EL (cell line): ENCODE measurements at places on chromosomes 5 and 9.

DNA sequence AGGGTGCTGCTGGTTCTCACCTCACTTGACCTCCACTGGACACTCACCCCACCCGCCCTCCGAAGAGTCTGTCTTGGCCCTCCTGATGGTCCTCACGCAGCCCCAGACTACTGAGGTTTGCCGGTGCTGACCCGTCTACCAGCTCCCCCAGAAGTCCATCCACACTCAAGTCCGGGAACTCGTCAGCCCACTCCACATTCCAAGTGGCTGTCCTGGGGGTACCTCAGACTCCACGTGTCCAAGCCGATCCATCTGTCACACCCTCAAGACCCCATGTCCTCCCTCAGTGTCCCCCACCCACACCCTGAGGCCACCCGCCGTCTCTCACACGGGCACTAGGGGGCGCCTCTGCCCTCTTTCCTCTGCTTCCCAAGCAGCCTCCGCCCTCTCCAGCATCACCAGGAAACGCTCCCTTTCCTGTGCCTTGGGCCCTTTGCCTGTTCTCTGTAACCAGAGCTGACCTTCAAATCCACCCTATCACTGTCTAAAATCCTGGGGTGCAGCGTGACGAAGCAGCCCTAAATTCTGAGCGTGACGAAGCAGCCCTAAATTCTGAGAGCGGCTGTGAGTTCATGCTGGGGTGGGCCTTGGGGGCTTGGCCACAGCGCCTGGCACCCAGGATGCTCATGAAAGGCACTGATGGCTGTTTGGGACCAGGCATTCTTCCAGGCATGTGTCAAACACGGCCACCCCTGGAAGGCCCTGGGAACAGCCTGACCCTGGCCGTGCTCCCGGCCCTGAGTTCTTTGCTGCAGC is 95.7 kb downstream of the KCNT1 start:
- DNase-seq: peak; percentile 51

- no peak for DNase-seq
These were observed 90.6 kb downstream of the VCAN start for GRCh38 chr5:83562071-83562606.

GRCh38 chr9:82116556-82116955 is 128.0 kb downstream of the SPATA31D1 start:
- DNase-seq: no peak

DNA sequence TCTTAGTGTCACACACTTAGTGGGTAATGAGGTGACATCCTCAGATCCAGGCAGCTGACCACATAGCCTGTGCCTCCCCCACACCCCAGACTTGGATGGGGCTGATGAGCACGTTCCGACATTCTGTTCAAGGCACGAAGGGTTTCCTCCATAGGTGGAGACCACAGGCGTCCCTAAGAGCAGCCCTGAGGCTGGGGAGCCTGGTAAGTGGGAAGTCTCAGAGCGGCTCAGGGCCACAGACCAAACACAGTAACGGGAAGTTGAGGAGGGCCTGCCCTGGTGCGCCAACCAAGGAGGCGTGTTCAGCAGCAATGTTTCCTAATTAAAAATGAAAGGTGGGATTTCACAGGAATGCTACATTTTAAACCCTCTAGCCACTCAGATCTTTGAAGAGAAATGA is 102.3 kb upstream of the PHYKPL start:
- no peak for DNase-seq

GRCh38 chr9:137435980-137436760 is 5.0 kb downstream of the ENTPD8 start:
- peak; percentile 91 for DNase-seq

DNA sequence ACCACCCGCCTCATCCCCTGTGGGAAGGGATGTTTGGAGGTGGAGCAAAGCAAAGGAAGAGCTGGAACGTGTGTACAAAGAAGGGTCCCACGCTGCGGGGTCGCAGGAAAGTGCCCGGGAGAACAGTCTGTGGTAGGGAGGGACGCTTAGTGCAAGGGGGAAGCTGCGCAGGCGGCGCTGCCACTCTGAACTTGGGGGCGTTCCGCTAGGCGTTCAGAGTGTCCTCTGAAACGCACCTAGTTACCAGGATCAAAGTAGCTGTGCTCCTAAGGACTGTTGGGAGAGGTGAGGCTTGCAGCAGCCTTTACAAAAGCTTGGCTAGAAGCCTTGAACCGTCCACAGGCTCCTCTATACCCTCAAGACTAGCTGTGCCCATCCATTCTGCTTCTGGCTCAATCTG is 29.3 kb upstream of the PDE8B start:
- no peak for DNase-seq

GRCh38 chr9:37102486-37102885 is 17.9 kb upstream of the ZCCHC7 start:
- DNase-seq: no peak

- peak; percentile 29 for DNase-seq
These were observed 21.9 kb downstream of the ANKH start for GRCh38 chr5:14849516-14850294.

DNA sequence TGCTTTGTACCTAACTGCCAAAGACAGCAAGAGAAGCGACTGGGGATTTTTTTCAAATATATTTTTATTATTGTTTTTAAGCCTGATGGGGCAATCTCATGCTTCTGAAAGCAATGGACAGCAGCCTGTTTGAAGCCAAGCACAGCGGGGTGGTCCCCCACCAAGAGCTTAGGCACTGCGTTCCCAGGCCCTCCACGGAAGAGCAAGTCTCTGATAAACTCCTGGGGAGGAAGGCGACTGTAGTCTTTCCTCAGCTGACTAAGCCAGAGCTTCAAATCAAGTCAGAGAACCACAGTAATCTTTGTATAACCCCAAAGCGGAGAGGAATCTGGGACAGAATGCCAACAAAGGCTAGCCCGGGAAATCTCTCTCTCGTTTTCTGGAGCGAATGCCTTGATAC is 54.4 kb downstream of the ARSB start:
- DNase-seq: no peak

- DNase-seq: no peak
These were observed 82.4 kb downstream of the HMCN2 start for GRCh38 chr9:130347931-130348330.

GRCh38 chr9:38108326-38108725 is 39.3 kb upstream of the SHB start:
- no peak for DNase-seq

DNA sequence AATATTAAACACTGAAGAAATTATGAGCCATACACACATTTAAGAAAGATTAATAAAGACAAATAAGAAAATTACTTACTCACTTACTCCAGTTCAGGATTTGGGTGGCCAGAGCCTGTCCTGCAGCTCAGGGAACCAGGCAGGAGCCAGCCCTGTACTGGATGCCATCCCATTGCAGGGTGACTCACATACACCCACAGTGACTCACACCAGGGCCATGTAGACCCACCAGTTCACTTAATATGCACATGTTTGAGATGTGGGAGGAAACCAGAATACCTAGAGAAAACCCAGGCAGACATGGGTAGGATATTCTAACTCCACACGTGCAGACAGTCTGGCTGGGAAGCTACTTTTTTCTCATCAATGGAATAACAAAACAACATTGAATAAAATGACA is 49.6 kb upstream of the ADRB2 start:
- peak; percentile 91 for DNase-seq

- DNase-seq: no peak
These were observed 19.8 kb upstream of the SLC9A3 start for GRCh38 chr5:543755-544674.

DNA sequence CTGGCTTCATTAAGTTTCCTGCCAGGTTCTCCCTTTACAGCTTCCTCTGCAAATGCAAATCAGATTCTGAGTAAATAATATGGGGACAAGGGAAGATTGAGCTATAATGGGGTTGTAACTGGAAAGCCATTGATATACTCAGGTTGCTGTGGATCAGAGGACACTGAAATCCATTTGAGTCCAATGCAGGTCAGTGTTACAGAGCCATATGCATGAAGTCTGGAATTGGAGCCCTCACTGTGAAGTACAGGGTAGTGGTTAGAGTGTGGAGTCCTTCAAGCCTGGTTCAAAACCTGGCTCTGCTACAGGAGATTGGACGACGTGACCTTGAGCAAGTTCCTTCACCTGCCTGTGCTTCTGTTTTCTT is 48.7 kb downstream of the TIMD4 start:
- no peak for DNase-seq

DNA sequence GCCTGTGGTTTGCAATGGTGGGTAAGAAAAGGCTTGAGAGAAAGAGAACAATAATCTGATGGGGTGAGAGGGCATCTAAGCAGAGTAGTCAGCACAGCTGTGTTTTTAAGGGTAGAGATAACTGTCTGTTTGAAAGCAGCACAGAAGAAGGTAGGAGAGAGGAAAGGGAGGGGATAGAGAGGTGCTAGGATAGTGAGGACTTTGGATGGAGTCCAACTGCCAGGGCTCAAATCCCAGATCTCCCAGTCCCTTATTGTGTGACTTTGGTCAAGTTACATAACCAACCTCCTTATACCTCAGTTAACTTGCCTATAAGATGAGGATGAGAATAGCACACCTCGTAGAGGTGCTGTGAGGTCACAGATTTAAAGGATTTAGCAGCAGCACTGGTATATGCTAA is 55.6 kb downstream of the GPR21 start:
- DNase-seq: no peak

DNA sequence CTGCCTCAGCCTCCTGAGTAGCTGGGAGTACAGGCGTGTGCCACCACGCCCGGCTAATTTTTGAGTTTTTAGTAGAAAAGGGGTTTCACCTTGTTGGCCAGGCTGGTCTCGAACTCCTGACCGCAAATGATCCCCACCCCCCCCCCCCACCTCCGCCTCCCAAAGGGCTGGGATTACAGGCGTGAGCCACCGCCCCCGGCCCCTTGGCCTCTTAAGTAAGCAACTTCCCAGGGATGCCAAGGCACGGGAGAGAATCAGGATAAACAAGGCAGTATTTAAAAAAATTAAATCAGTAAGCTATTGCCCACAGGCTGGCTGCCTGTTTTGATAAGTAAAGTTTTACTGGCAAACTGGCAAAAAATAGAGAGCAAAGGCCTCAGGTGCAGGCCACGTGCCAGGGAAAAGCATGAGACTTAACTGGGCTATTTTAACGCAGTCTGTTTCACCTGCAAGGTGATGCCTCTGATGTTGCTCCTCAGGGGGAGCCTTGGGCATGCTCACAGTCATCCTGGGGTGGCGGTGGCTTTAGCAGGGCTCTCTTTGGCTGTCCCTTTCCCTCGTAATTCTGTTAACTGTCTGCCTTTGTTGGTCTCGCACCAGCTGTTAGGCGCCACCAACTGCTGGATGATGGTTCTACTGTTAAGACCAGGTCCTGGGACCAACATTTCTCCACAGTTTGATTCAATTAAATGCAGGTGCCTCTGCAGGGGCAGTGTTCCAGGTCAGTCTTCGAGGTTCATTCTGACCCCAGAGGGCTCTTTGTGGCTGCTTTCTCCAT is 19.4 kb upstream of the RNF130 start:
- peak; percentile 44 for DNase-seq

DNA sequence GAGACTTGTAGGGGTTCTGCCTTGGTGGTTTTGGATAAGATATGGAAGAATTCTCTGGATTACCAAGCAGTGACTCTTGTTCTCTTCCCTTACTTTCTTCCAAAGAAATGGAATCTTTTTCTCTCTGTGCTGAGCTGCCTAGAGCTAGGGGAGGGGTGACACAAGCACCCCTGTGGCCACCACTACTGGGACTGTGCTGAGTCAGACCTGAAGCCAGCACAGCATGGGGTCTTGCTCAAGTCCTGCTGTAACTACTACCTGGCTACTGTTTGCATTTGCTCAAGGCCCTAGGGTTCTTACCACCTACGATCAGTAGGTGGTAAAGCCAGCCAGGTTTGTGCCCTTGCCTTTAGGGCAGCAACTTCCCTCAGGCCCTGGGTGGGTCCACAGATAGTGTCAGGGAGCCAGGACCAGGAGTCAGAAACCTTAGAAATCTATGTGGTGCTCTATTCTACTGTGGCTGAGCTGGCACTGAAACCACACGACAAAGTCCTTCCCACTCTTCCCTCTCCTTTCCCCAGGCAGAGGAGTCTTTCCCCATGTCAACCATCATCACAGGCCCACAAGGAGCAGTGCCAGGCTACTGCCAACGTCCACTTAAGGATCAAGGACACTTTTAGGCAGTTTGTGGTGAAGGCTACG is 53.8 kb downstream of the SREK1 start:
- peak; percentile 25 for DNase-seq

DNA sequence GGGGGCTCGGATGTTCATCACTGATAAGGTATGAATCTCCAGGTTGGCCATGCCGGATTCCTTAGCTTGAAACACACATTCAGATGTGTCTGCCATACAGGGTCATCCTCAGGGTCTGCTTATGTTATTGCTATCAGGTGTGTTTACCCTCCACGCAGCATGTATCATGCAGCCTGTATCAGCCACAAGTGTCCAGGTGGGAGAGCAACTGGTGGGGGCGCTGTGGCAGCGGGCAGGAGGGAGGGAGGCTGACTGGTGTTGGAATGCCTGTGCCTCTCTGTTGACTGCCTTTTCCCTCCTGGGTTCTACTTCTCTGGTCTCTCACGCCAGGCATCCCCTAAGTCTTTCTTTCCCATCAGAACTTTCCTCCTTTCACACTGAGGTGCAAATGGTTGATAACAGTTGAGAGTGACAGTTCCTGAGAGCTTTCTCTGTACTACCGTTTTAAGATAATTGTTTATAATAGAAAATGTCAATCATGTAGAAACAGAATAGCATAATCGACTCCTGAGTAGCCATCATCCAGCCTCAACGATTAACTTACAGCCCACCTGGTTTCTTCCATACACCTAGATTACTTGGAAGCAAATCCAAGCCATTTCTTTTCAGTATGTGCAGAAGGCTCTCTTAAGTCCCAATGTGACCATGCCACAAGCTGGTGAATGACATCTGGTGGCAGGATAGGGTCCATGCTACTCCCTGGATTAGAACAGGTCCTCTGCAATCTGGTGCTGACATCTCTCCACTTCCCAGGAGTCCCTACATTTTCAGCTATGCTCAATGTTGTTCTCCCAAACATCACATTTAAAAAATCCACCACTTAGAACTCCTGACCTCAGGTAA is 86.6 kb downstream of the ACER2 start:
- no peak for DNase-seq

DNA sequence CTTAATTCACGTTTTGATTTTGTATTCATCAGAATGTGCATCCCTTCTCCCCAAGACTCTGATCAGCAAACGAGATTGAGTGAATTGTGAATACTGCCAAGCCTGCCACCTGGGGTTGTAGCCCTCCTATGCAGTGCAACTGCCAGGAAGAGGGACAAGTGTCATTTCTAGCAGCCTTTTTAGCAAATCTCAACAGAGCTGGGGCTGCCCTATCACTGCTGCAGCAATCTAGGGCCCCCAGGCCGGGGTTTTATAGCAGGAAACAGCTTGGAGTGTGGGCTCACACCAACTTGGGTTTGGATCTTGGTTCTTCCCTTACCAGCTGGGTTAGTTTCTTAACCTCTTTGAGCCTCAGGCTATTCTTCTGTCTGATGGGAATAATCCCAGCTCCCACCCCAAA is 4.0 kb downstream of the CSF1R start:
- no peak for DNase-seq

DNA sequence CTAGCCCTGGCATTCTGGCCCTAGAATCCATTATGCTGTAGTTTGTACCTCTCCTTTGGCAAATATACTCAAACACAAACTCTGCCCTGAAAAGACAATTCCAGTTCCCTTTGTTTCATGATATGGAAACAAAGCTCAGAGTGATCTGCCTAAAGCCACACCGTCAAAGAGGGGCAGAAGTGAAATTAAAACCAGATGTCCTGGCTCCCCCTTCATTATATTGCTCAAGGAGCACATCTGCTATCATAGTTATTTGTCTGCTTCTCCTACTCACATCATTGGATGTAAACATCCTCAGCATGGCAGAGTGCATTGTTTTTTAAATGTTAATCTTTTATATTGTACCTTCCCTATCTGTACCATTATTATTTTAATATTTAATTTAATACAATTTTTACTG is 266.7 kb upstream of the SMARCA2 start:
- DNase-seq: no peak
